ENCODE measurements at places on chromosomes 5 and 9.
A peak's percentile ranks its signal among the peaks of the same experiment; 100 is the strongest.

- peak; percentile 65 for ATAC-seq
These were observed 47.0 kb downstream of the KCNV2 start for GRCh38 chr9:2764353-2764752.

GRCh38 chr5:174608631-174609097 is 115.7 kb upstream of the MSX2 start:
- peak; percentile 28 for ATAC-seq

DNA sequence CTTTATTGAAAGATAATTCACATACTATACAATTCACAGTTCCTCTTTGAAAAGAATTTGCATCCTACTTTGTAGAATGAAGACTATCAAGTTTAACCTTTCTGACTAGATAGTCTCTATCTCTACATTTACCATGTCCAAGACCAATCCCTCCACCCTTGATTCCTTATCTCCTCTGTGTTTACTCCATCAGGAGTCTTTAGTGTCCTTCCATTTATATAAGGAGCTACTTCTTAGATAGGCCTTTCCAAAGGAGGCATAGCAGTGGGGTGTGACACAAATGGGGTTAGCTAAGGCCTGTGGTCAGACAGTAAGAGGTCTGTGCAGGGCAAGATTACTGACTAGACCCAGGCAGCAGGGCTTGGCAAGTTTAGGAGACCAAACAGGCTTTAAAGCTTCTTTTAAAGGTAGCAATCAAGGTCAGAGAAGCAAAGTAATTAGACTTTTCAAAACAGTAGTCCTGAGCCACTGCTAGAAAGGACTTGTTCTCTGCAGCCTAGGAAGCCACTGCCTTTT is 11.1 kb upstream of the DMXL1 start:
- no peak for ATAC-seq

DNA sequence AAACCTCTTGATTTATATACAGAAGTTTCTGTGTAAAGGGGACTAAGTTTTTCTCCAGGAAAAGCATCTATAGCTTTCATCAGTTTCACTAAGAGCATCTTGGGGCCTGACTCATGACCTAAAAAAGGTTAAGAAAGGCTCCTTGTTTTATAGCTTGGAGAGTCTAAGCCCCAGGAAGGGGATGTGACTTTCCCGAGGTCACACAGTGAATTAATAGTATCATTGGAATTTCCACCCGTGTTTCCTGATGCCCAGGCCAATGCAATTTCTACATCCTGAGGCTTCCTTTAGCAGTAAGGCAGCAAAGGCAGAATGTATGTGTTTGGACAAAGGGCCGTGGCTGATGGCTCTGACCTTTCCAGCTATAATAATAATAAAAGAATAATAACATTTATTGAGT is 8.6 kb downstream of the MORN5 start:
- no peak for ATAC-seq

DNA sequence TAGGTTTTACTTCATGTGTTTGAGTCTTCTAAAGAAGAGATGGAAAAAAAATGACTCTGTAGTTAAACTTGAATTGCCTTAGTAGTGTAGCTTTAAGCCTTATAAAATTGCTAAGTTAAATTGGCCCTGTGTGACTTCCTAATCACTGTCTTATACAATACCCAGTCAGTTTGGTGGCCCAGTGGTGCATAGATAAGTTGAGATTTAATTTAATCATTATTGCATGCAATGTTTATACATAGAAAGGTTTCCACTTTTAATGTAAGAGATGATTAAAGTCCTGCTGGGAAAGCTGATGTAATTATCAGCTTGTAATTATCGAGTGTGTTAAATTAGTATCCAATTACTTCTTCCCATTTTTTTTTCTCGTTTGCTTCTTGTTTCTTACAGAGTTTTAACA is 187.1 kb downstream of the TRIO start:
- ATAC-seq: no peak

DNA sequence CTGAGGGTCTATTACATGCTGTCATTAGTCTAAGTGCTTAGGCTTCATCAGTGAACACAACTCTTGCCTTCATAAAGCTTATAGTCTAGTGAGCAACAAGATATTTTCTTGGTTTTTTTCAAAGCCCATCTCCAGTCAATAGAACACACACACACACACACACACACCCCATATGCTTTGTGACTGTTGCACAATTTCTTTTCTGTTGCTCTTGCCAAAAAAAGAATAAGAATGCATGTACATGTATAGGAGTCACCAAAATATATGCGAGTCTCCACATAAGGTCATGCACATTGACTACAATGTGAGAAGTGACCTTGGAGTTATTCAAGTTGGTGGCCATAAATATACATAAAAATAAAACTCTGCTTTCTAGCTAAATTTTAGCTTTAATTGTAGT is 351.5 kb upstream of the TLE4 start:
- no peak for ATAC-seq

Measured in activated CD4-positive, CD25-positive, alpha-beta regulatory T cell treated with anti-CD3 and anti-CD28 coated beads, Interleukin-2, amount 50 U/mL, for 24 hours (primary cell).